ENCODE measurements at places on chromosomes 12 and 14.
A peak's percentile ranks its signal among the peaks of the same experiment; 100 is the strongest.

DNA sequence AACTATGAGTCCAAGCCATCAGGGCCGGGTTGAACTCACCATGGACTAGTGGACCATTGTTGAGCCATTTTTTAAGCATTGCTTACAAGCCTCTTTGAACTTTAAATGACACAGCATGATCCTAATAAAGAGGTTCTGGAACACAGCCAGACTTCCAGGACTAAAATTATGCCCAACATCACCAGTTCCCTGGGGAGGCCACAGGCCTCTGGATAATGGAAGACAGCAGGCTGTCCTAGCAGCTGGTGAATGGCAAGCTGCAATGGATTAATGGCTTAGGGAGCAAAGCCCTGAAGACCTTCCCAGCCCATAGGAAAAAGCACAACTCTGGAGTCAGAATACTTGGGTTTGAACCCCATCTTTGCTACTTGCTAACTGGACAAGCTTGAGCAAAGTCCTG, 71.3 kb downstream of the FLRT2 start:
- no peak for DNase-seq

DNA sequence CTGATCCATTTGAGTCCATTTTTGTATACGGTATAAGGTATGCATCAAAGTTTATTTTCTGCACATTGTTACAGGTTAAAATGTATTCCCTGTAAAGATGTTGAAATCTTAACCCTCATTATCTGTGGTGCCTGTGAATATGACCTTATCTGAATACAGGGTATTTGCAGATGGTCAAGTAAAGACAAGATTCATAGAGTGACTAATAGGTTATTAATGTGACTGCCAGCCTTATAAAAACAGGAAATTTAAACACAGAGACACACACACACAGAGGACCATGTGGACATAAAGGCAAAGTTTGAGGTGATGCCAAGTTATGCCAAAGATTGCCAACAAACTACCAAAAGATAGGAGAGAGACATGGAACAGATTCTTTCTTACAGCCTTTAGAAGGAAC, 347.2 kb upstream of the DCN start:
- peak; percentile 10 for DNase-seq

- DNase-seq: peak; percentile 25
Observed at GRCh38 chr12:47988073-47989022, 15.9 kb downstream of the COL2A1 start.

GRCh38 chr14:54135804-54136280, 179.2 kb upstream of the BMP4 start:
- no peak for DNase-seq

- DNase-seq: peak; percentile 77
Observed at GRCh38 chr14:39374851-39375250, 57.4 kb downstream of the FBXO33 start.

- DNase-seq: no peak
Observed at GRCh38 chr14:51428981-51429380, 188.9 kb downstream of the TMX1 start.

GRCh38 chr12:20280515-20280914, 87.8 kb upstream of the PDE3A start:
- DNase-seq: no peak

DNA sequence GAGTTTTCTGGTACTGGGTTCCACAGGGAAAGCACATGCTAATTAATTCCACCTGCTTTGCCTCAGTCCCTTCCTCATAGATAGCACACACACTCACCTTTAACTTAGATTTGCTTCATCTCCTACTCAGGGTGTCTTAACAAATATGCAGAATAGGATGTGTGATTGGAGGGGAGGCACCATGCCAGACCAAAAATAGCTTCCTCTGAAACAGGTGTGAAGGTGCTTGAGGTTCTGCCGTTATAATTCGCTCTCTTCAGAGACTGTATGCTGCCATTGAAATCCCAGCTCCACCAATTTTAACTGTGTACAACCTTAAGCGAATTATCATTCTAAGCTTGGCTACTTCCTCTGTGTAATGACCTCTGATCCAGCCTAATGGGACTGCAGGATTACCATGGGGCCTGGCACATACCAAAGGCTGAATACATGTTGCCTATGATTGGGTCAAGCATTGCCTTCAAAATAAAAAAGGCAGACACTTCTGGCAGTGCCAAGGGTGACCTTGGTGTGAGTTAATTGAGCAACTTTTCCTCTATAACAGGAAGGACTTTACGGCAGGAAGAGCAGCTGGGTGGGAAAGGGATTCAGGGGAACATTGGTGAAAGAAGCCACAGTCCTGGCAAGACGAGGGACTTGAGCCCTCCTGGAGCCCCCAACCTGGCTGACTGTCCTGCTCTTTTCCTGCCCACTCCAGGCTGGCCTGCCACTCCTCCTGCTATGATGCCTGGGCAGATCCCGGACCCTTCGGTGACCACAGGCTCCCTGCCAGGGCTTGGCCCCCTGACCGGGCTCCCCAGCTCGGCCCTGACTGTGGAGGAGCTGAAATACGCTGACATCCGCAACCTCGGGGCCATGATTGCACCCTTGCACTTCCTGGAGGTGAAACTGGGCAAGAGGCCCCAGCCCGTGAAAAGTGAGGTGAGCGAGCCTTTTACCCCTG, 9.7 kb downstream of the JDP2 start:
- no peak for DNase-seq

DNA sequence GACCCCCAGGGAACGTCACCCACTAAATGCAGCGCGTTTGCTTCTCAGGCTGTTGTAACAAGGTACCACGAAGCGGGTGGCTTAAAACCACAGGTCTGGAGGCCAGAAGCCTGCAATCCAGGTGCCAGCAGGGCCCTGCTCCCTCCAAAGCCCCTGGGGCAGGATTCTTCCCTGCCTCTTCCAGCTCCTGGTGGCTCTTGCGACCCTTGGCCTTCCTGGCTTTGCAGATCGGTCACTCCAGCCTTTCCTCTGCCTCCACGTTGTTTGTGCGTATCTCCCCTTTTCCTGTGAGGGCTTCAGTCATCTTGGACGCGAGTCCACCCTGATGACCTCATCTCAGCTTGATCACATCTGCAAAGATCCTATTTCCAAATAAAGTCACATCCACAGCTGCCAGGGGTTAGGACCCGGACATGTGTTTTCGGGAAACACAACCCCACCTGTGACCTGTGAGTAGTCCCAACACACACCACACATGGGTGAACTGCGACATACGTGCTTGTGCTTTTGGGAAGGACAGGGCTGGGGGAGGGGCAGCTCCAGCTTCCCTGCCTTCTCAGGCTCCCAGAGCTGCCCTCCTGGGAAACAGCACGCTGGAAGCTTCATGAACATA, 114.5 kb upstream of the NCOR2 start:
- DNase-seq: peak; percentile 77

GRCh38 chr12:113465808-113466453, 5.7 kb downstream of the LHX5 start:
- no peak for DNase-seq

DNA sequence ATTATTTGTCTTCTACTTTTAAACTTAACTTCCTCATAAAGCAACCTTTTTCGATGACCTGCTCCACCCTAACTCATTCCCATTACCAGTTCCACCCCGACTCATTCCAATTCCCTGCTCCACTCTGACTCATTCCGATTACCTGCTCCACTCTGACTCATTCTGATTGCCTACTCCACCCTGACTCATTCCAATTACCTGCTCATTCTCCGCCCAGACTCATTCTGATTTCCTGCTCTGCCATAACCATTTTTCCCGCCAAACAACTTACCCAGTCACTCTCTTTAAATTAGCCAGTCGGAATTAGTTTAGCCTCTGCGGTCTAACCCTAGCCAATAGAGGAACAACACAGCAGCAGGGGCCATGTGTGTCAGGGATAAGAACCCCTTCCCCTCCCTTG, 249.1 kb downstream of the DPY19L2 start:
- DNase-seq: peak; percentile 52

All from ELR (cell line).